NCI-H146 (cell line): ENCODE measurements at places on chromosomes 5 and 9.

DNA sequence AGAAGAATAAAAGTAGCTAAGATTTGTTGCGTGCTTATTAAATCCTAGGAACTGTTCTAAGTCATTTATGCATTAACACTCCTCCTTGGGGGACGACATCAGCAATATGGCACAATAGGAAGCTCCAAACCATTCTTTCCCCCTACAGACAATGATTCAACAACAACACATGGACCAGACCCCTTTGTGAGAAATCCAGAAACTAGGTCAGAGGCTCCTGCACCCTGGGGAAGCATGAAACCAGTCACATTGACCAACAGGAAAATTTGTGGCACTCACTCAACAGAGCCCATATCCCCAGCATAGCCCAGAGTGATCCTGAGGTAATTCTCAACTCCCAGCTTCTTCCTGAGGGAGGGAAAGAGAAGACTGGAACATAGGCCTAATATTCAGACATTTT, 294.4 kb downstream of the HINT1 start:
- DNase-seq = no peak

GRCh38 chr9:33139421-33140228, 27.5 kb downstream of the B4GALT1 start:
- peak; percentile 34 for DNase-seq

DNA sequence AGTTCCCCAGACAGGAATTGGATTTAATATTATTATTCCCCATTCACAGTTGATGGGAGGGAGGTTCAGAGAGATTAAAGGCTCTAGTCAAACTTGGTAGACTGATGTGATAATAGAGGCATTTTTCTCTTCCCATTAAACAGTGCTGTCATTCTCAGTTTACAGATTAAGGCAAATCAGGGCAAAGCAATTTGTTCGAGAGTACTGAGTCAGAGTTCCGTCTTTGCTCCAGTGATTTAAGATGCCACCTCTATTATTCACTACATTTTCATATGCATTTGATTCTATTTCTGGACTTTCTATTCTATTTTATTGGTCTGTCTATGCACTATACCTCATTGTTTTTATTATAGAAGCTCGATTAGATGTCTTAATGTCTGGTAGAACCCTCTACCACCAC, 201.0 kb upstream of the RAI14 start:
- DNase-seq = no peak

- DNase-seq = peak; percentile 93
Measured at GRCh38 chr9:35664531-35665470, at the start of gene ARHGEF39. ARHGEF39 (minus strand) TSS chr9:35665195; CDS start chr9:35665169, 26 bp downstream.

- no peak for DNase-seq
Measured at GRCh38 chr5:113267361-113267900, 167.4 kb downstream of the TSSK1B start.

GRCh38 chr9:116074658-116075057, 78.9 kb upstream of the PAPPA start:
- DNase-seq = no peak

- no peak for DNase-seq
Measured at GRCh38 chr5:178288401-178289368, 56.1 kb upstream of the PHYKPL start.

DNA sequence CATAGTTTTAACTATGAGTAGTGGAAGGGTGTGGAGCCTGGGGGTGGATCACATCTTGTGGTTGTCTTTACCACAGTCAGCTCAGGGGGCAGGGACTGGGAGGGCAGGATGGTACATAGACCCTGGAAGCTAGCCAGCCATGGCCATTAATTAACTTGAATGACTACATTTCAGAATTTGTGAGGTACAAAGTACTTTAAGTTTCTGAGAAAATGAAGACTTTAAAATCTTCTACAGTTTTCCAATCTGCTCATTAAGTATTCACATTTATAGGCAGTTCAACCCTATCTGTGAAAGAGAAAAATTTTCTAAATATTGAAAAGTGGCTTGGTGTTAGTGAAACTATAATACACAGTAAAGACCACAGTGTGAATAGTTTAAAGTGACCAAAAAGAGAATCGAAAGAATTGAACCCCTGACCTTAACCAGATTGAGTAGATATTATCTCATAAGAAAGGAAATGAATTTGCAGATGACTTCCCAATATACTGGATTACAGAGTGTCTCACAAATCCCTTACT, 234.2 kb upstream of the MEF2C start:
- DNase-seq = no peak

GRCh38 chr5:55484531-55484930, 50.2 kb downstream of the PLPP1 start:
- DNase-seq = no peak

GRCh38 chr5:17346811-17347210, 129.4 kb downstream of the BASP1 start:
- no peak for DNase-seq

- no peak for DNase-seq
Measured at GRCh38 chr5:18497089-18497488, 862.8 kb downstream of the TAF11L14 start.

DNA sequence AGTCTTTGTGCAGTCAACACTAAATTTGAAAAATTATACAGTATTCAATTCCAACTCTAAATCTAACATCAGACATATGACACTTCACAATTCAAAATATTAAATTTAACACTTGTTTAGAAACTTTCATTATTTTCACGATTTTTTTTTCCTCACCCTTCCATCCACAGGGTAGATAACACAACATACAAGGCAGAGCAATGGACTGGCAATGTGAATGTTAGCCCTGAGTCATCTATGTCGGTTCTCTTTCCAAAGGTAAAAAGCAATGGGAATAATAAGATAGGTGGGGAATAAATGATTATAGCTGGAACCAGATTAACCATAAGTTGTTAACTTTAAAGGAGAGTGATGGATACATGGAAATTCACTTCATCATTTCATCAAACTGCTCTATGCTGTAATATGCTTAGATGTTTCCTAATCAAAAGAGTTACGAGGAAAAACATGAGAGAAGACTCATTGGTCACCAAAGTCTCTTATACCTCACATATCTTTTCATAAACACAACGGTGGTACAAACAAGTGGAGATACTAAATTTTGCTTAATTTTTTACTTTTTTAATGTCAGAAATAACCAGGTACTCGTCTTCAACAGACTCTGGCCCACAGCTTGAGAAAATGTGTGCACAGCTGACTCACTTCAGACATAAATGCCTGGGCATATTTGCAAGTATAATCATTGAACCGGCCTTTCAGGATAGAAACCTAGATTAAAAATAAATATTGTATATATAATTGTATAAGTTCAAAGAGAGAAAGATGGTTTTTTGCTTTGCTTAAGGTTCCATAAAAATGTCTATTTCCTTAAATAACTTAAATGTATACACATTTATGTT, 23.0 kb downstream of the RFX3 start:
- DNase-seq = peak; percentile 39

DNA sequence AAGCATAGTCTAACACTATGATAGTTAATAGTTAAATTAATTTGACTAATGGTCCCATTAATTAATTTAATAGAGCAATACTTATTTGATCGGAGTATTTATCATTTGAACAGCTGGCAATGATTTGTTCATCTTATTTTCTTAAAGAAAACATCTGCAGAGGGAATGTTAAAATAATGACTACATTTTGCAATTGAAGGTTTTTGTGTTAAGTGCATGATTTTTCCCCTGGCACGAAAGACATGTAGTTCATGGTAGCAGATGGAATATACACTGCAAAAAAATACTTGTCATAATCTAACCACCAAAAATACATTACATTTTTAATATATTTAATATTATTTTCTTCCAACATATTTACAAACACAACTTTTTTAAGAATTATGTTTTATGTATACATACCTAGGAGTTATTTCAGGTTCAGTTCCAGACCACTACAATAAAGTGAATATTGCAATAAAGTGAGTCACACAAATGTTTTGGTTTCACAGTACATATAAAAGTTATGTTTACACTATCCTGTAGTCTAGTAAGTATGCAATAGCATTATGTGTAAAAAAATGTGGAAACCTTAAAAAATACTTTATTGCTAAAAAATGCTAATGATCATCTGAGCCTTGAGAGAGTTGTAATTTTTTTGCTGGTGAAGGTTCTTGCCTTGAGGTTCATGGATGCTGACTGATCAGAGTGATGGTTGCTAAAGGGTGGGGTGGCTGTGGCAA, 292.6 kb upstream of the DAB2 start:
- DNase-seq = no peak

DNA sequence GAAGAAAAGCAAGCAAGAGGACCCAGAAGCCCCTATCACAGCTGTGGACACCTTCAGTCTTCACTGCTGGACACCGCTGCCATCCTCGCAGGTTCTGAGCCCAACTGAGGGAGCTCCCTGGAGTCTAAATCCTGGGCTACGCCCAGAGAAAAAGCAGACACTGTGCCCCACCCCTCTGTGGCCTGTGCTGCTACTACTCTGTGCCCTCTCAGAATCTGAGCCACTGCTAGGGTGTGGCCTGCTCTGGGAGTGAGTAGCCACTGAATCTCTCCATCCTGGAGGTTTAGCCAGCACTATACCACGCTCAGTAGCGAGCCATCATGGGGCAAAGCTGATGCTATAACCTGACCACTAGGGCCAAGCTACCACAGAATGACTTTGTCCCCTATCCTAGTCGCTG, 338.2 kb downstream of the NPR3 start:
- no peak for DNase-seq

GRCh38 chr5:115815693-115816225, 700 bp downstream of the CDO1 start:
- DNase-seq = peak; percentile 55

DNA sequence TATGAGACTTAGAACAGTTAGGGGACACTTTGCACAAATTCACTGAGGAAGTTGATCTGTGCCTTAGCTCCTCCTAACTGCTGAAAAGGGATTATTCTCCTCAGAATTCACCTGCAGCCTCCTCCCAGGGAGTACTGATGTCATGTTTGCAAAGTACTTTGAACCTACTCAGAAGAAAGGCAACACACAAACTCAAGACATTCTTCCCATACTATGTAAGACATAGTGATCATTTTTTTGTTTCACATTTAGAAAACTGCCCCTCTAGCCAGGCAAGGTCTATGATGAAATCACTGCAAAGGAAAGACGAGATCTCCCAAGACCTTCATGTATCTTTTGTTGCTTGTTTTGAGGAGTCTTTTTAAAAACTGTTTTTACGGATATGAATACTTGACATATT, 10.6 kb upstream of the VLDLR start:
- DNase-seq = no peak

DNA sequence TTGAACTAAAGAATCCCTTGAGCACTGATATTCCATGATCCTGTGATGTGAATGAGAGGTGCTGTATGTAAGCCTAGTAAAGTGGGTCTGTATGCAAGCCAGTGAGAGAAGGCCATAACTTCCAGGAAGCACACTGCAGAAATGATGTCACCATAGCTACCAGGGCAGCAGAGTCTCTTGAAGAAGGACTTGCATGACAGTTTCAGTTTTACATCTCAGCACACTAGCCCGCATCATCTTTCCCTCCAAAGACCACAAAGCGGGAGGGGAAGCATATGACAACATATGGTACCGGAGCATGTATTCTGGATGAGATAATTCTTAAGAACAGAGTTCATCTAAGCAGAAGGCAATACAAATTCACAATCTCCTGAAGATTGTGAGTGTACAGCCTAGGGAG, 37.6 kb upstream of the MAST4 start:
- DNase-seq = no peak

DNA sequence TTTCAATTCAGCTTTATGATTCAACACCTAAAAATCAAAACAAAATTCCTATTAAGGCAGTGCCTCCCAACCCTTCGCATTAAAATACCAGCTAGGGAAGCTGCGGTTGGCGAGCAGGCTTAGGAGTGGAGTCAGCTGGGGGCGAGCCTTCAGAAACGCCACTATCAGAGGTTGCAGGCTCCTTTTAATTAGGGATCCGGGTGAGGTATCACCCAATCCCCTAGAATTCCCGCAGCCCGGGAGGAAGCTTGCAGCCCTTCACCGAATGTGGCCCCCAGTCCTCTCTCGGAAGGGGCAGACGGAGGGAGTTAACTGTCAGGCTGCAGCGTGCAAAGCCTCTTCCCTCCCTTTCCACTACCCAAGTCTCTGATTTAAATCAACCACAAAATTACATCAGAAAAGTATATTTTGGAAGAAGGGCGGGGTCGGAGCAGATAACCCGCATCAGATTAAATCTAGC, 1.7 kb downstream of the STC2 start:
- DNase-seq = no peak

GRCh38 chr9:109238655-109239054, 71.6 kb upstream of the FRRS1L start:
- DNase-seq = no peak

GRCh38 chr5:34042321-34042720, 692 bp downstream of the C1QTNF3 start:
- no peak for DNase-seq

DNA sequence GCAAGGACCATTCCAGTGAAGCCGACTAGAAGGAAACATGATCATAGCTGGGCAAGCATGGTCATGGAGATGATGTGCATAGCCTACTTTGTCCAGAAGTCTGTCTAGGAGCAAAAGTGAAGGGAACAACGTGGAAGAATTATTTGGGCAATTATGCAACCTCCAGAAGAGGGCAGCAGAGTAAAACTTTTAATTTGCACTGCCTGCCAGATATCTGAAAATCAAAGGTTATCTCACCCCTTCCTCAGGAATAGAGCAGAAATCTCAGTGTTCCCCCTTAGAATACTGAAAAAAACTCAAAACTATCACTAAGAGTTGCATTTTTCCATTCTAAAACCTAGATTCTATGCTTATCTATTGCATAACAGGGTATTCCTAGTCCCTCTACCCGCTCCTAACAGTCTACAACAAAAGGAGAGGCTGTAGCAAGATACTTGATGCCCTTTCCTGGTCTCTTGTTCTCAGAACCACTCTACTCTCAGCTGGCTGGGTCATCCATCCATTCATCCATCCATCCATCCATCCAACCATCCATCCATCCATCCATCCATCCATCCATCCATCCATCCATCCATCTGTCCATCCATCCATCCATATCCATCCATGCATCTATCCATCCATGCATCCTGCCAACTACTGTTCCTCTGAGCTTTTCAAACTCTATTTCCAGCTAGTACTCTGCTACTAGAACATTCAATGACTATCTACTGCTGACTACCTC, 8.4 kb upstream of the SETD9 start:
- DNase-seq = peak; percentile 21

- DNase-seq = no peak
Measured at GRCh38 chr9:68507130-68507805, 33.4 kb downstream of the TMEM252 start.

DNA sequence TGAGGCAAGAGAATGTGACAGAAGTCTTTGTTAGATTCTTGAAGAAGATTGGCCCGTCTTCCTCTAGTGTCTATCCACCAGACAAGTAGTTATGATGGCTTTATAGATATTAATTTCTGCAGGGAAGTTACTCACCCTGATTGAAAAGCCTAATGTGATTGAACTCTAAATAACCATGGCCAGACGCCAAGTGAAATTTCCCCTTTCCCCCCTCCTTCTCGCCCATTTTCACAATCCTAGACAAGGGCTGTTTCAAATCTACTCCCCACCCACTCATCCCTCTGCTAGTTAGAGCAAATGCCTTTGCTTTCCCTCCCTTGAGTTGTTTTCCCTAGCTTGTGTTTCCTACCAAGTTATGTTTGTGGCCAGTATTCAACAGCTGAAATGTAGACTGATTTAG, 182.5 kb downstream of the TMEM167A start:
- DNase-seq = no peak

- DNase-seq = no peak
Measured at GRCh38 chr5:15785531-15785981, 285.6 kb downstream of the FBXL7 start.

GRCh38 chr9:34628656-34629490, at the start of gene ARID3C:
ARID3C (minus strand) TSS chr9:34629066; CDS start chr9:34628014, 1,052 bp downstream.
- DNase-seq = peak; percentile 73

- no peak for DNase-seq
Measured at GRCh38 chr5:10480237-10480985, 38.7 kb downstream of the ROPN1L start.
